ENCODE measurements at places on chromosomes 12 and 14. TPM values are rescaled to one million over a fixed set of nuclear protein-coding genes. Genes with fewer than 3 reads are reported as not detected.
A peak's percentile ranks its signal among the peaks of the same experiment; 100 is the strongest.

GRCh38 chr12:62247281-62248045 is 12.7 kb upstream of the USP15 start:
- DNase-seq = no peak

GRCh38 chr14:103124501-103125001 is 1.3 kb downstream of the TNFAIP2 start:
- no peak for DNase-seq

PRR4 gene
- total RNA-seq = 1.9 TPM

TAS2R20 gene
- total RNA-seq = 1.3 TPM

GRCh38 chr14:95132760-95133159 is 24.6 kb downstream of the DICER1 start:
- DNase-seq = no peak

- no peak for DNase-seq
Measured at GRCh38 chr14:68983191-68983590, 4.1 kb upstream of the ACTN1 start.

- DNase-seq = no peak
Measured at GRCh38 chr14:63647696-63648410, 6.2 kb upstream of the WDR89 start.

GRCh38 chr14:105702275-105702817 is 176.0 kb downstream of the TMEM121 start:
- DNase-seq = no peak

DNA sequence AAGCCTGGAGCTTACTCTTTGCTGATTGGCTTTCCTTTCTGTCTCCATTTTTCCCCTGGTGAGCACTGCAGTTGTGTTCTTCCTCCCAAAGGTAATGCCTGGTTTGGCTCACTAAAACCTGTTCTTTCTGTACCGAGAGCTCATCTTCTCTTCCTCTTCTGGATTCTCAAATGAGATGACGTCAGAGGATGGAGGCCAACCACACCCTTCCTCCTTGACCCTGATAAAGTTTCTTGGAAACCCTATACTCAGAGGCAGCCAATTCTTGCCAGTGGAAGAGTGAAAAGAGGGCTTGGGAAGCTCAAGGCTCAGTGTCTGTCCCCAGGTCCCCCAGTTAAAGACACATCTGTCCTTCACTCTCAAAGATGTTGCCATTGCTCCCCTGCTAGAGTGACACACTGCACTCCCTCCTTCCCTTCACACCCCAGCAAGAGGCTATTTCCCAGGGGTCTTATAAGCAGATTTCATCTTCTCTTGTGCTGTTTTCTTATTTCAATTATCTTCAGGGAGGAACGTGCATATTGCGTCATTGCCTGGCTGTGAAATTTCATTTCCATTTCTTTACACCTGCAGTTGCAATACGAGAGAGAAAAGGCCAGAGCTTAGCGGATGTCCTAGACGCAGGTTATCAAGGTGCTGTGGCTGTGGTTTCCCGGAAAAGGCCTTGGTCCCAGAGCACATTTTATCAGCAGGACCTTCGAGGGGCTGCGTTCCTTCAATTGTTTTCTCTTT is 27.3 kb downstream of the NTF3 start:
- DNase-seq = no peak

DNA sequence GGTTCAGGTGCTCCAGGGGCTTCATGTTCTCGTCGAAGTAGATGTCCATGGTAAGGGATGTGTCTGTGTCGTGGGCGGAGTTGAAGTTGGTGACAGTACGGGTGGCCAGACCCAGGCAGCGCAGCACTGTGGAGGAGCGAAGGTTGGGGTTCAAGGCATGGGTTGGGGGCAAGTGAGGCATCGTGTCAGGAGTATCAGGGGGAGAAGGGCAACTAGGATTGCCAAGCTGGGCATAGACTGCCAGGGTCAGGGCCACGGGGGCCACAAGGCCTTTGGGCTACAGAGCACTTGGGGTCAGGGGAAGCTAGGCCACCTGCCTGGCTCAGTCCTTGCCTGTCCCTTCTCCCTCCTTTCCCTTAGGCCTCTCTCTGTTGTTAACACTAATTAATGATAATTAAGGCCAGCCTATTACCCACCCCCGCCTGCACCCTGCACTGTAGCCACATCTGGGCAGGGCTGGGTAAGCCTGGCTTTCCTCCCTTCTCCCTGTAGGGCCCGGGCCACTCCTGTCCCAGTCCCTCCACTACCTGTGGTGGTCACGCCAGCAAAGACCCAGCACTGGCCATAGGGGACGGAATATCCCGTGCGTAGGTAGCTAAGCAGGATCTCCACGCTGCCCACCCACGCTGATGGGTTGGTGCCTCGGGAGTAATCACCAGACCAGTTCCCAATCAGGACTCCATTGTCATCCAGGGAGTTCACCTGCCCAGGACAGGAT is 4.3 kb downstream of the TGM1 start:
- DNase-seq = peak; percentile 24

ITGA7 gene
- 114 TPM for total RNA-seq

FAIM2 gene
- 0.42 TPM for total RNA-seq

DNA sequence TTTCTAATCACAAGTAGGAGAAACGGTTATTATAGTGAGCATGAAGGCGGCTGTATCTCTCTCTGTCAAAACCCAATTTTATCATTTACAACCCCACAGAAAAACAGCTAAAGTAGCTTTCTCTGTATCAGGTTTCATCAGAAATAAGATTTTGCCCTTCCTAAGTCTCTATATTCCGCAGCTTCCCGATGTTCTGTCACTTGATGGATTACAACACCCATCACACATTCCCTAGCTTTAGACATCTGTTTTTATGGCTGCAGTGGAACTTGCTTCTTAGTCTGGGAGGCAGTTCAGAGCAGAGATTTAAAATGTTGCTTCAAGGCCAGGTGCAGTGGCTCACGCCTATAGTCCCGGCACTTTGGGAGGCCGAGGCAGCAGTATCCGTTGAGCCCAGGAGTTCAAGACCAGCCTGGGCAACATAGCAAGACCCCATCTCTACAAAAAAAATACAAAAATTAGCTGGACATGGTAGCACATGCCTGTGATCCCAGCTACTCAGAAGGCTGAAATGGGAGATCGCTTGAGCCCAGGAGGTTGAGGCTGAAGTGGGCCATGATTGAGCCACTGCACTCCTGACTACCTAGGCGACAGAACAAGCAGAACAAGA is 27.6 kb upstream of the FOXN3 start:
- DNase-seq = no peak

GRCh38 chr12:117328556-117329100 is 32.8 kb downstream of the NOS1 start:
- DNase-seq = no peak

GRCh38 chr12:54292931-54293241 is 7.9 kb downstream of the NFE2 start:
- no peak for DNase-seq

DNA sequence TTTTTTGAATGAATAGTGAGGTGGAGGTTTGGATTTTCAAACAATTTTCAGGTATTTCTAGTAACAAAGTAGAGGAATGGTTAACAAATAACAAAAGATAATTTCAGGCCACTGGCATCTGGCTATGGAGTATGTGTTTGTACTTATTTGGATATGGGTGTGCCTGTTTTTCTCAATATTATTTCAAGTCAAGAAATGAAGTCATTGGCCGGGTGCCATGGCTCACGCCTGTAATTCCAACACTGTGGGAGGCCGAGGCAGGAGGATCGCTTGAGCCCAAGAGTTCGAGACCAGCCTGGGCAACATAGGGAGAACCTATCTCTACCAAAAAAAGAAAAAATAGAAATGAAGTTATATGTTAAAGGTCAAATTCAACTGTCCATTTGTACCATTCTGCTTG is 13.9 kb downstream of the SLC35E3 start:
- no peak for DNase-seq

- DNase-seq = no peak
Measured at GRCh38 chr12:14994610-14995009, 21.8 kb downstream of the PDE6H start.

POTEM gene
- not detected for total RNA-seq

DNA sequence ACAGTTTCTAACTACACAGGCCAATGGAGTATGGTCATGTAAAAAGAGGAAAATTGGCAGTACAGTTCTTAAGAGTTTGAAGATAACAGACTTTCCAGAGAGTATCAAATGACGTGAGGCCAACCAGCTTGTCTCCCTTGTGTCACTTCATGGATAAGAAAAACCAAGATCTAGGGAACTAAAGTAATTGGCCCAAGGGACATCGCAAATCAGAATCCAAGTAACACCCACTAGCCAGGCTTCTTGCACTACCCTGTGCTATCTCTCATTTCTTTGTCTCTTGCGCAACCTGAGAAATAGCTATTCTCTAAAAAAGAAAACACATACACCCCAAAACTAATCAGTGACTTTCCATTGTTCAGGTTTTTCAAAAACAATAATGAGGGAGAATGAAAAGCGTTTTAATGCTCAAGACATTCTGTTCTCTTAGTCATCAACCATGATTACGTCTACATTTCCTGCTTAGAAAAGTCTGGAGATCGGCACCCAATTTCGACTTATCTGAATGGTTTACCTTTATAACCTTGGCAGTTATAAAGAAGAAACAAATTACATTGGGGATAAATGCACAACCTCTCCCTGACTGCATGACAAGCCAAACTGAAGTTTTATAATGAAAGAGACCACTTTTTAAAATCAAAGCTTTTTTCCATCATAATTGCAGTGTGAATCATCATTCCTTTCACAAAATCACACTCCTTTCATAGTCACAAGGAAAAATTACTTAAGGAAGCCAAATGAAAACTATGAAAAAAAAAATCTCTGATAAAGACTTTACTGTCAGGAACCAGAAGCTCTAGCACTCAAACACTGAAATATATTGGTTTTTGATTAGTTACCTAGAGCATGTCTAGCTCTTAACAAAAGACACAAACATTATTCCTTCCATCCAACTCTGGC is 42.1 kb downstream of the TMTC1 start:
- no peak for DNase-seq

DNA sequence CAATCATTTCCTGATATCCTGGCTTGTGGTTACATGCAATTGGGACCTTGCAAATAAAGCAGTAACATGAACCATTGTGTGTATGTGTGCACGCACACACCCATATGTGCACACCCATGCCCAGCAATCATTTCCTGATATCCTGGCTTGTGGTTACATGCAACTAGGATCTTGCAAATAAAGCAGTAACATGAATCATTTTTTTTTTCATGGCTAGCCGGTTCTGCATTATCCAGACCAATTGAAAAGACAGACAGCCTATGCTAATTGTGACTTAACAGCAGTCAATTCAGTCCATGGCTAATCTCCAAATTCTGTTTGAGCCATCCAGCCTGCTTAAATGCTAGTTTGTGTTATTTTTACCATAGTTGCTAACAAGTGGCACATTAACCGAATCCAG is 134.3 kb downstream of the TTC7B start:
- no peak for DNase-seq

DNA sequence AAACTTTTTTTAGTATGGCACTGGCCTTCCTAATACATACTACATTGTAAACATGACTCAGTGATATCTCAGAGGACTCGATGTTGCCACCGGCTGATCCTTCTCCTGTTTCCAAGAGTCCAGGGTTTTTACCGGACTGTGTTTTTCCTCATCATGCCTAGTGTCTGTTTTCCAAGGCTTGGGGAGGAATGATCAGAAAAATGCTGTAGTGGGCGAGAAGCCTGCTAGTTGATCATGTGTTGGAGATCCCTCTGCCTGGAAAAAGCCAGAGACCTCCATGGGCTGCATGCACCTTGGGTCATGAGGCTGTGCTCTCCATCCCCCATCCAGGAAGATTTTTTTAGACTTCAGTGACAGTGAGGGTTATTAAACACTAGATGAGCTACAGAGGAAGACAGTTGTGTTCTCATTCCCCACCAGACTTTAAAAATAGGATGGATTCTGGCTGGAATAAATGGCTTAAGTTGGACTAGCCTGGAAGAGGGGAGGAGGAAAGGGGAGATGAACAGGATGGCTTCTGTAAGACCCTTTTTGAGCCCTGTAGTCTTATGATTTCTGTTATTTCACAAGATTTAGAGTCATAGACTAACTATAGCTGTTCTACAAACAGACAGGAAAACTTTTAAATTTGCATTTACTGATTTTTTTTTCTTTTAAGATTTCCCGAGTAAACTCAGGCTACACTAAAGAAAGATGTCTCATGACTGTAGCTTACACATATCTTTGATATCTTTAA is 145.7 kb downstream of the SAMD4A start:
- DNase-seq = no peak

GRCh38 chr12:69927164-69927563 is 102.1 kb downstream of the MYRFL start:
- DNase-seq = no peak

- no peak for DNase-seq
Measured at GRCh38 chr14:29712601-29713000, 215.0 kb downstream of the PRKD1 start.

- no peak for DNase-seq
Measured at GRCh38 chr12:50933459-50934124, 18.8 kb upstream of the HIGD1C start.

- no peak for DNase-seq
Measured at GRCh38 chr12:101078536-101079285, 131.3 kb downstream of the SLC5A8 start.

MIP gene
- total RNA-seq = not detected

DNA sequence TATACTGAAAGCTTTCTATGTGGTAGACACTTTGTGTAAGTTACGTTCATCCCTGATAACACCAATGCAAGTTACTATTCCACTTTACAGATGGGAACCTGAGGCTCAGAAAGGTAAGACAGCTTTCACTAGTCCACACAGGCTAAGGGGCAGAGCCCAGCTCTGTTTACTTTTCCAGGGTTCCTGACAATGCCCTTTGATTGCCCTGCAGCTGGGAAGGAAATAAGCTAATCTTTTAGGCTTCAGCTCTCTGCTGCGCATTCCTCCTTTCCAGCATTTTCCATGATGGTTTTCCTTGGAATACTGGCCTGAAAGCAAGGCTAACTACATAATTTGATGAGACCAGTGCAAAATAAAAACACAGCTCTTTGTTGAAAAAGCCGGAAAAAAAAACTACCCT is 185.7 kb upstream of the BTG1 start:
- no peak for DNase-seq

DNA sequence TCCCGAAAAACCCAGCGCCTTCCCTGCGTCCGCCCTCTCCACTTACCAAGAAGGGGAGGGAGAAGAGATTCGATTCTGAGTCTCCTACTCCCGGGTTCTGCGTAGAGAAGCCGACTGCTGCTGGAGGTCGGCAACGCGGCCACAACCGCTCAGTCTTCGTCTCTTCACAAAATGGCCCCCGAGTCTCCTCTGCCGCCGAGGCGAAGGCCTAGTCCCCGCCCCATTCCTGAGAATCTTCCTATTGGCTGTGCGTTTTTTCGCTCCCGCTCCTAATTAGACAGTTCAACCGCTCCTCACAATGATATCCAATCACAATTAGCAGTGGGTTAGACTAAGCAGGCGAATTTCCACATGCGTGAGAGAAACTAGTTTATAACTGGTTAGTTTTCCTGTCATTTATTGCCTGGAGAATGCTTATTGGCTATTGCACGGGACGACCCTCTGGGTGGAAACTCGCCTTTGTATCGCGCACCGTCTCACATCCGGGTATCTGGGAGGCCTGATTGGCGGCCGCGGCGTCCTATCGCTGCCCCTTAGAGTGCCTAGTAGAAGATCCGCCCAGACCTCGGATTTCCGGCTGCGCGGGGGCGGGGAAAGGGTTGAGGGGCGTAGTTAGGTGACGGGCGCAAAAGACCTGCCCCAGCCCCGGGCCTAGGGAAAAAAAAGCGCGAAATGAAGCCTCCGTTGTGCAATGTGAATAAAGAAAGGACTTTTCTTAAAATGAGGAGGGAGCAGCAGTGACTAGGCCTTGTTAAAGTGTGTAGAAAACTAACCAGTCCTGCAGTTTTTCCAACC is at the start of gene HNRNPC:
TSS of gene HNRNPC (minus strand) at position 191 of the 795 bp plus-strand sequence. CDS start 35,249 bp downstream, outside the sequence.
- DNase-seq = peak; percentile 99

- no peak for DNase-seq
Measured at GRCh38 chr12:47121146-47121545, 41.4 kb upstream of the AMIGO2 start.

GPHN gene
- 13.9 TPM for total RNA-seq

GRCh38 chr14:99586761-99587459 is 17.1 kb downstream of the CCDC85C start:
- DNase-seq = no peak

All from H9 (cell line).